ENCODE measurements at places on chromosomes 12 and 14.
A peak's percentile ranks its signal among the peaks of the same experiment; 100 is the strongest.

DNA sequence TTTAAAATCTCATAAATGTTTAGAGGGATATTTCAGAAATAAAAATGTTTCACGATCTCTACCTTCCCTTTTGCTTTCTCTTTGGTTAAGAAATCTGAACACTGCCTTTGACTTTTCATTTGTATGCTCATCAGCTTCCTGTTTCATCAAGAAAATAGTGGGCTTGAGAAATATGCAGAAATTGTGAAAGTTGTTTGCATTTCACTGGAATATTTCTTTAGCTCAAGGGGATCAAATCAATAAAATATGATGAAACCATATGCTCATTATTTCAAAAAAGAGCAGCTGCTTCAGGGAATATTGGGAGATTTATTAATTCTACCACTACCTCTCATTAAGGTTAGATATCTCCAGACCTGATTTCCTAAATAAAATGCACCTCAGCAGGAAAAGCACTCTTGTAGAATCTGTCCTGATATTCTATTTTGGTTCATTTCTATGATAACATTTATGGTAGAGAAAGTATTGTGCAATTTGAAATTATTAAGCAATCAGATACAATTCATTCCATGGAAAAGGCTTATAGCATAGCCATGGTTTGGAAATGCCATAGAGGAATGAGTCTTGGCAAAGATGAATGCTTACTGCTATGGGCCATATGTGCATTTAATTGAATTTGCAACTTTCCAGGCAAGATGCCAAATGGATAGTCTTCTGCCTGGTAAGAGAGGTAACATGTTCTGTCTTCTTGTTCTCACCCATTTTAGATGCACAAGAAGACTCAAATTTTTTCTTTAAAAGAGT, 212.6 kb upstream of the SLC16A7 start:
- DNase-seq, result no peak

- no peak for DNase-seq
Observed at GRCh38 chr14:27223906-27224305, 626.1 kb upstream of the NOVA1 start.

DNA sequence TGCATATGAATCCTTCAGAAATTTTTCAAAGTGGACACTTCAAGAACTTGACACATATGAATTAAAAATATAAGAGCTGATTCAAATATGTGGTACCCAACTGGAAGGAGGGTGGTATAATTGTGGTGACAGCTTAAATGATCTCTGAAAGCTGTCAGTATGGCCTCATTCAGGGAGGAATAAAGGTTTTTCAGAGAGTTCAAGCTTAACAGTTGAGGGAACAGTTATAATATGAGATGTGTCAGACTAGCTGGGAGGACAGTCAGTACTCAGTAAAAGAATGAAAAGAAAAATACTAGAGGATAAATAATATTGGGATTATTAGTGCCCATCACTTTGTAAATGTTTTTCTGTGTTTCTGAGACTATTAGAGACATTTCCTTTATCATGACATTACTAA, 277.5 kb downstream of the RASSF9 start:
- DNase-seq, result no peak

DNA sequence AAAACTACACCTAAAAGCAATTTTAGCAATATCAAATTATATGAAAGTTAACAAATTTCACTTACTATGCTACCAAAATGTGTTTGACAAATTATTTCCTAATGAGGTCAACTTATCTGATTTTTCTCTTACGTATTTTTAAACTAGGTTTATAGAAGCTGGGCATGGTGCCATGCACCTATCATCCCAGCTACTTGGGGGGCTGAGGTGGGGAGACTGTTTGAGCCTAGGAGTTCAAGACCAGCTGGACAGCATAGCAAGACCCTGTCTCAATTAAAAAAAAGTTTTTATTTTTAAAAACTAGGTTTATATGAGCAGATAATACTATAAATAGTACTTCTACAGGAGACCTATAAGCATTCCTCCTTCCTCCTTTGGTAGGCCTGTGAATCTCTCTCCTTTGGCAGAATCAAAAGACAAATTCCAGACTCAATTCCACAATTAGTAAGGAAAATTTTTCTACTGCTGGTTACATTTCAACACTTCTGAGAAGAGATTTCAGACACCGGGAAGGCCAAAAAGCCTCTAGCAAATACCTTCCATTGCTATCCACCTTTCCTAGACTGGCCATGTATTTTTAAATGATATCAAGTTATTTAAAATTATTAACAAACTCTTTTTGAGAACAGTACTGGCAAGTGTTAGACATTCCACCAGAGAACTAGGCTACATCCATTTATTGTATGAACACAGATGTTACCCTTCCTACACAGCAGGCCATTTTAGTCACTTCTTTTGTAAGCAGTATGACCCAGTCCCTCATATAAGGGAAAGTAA, 34.4 kb downstream of the CDK17 start:
- DNase-seq, result no peak

DNA sequence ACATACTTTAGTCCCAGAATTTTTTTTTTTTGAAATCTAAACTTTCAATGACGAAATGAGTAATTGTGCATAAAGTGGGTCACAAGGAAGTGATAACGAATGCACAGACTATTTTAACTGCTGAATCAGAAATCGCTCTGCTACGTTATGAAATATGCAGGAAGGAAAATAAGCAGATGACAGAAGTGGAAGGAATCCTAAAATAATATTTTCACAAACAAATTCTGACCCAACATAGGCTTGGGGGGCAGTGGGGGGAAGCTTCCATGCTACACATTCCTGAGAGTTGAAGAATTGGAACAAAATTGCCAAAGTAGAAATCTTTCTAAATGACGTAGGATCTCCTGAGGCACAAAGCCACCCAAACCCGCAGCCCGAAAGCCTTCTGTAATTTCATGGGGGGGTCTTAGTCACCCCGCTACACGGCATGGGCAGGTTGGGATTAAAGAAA, 89.6 kb downstream of the ARF6 start:
- no peak for DNase-seq

GRCh38 chr12:116620124-116620491, 60.9 kb downstream of the MAP1LC3B2 start:
- DNase-seq, result no peak

DNA sequence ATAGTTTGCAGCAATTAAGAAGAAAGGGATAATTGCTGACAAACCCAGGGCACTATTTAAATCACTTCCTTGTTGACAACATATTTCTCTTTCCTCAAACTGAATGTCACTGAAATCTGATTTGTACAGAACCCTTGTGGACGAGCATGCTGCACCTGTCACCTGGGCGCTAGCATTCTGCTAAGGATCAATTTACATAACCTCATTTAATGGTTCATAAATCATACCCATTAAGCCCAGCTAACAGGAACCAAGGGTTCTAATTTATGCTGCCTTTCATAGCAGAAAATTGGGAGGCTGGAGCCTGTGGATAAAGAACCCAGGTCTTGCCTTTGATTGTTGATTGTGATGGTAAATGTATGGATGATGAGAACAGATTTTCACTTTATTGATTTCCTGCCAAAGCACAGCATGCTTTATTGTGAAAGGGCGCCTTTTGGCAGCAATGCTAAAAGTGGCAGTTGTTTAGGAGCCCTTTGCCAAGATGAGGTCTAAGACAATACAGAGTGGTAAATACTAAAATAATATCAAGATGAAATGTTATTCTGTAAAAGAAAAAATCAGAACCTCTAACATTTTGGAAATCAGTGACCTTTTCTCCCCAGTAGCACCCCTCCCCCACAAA, 95.4 kb downstream of the NKX2-1 start:
- peak; percentile 100 for DNase-seq

- no peak for DNase-seq
Observed at GRCh38 chr12:1937481-1938224, 19.2 kb upstream of the CACNA2D4 start.

GRCh38 chr14:96053600-96054381, 14.6 kb downstream of the C14orf132 start:
- DNase-seq, result no peak

GRCh38 chr12:24600996-24601395, 347.9 kb downstream of the BCAT1 start:
- DNase-seq, result no peak

DNA sequence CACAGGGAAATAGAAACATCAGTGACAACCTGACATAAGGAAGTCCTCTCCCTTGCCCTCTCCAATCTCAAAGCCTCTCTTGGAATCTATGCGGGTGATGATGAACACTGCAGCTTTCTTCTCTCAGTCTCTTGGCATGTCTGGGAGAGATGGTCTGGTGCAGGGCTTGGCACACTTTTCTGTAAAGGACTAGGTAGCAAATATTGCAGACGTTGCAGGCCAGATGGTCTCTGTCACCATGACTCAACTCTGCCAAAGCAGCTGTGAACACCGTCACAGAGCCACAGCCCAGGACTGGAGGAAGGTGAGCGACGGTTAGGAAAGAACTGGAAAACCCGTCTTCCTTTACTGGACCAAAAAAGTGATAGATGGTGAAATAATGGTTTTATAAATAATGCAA, 591.0 kb upstream of the TMEM132C start:
- DNase-seq, result no peak

GRCh38 chr14:97517566-97518234, 720.5 kb downstream of the VRK1 start:
- no peak for DNase-seq

- DNase-seq, result no peak
Observed at GRCh38 chr14:104101086-104101621, 15.7 kb downstream of the ASPG start.

DNA sequence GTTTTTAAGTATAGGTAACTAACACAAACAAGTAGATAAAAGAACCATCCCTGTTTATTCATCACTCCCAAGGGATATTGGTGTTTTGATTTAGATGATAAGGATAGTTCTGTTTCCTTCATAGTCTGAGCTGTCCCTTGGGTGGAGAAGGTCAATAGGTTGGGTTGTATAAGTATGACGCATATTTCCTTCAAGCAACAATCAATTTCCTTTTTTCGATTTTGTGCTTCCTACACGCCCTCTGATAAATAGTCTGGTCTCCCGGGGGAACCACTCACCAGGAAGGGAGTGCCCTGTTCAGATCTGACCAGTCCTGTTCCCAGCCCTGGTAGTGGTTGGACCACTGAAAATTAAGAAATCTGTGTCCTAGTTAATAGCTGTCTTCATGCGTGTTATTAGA, 378.8 kb upstream of the FAR2 start:
- DNase-seq, result no peak

- DNase-seq, result no peak
Observed at GRCh38 chr12:30041096-30041495, 257.4 kb upstream of the TMTC1 start.

DNA sequence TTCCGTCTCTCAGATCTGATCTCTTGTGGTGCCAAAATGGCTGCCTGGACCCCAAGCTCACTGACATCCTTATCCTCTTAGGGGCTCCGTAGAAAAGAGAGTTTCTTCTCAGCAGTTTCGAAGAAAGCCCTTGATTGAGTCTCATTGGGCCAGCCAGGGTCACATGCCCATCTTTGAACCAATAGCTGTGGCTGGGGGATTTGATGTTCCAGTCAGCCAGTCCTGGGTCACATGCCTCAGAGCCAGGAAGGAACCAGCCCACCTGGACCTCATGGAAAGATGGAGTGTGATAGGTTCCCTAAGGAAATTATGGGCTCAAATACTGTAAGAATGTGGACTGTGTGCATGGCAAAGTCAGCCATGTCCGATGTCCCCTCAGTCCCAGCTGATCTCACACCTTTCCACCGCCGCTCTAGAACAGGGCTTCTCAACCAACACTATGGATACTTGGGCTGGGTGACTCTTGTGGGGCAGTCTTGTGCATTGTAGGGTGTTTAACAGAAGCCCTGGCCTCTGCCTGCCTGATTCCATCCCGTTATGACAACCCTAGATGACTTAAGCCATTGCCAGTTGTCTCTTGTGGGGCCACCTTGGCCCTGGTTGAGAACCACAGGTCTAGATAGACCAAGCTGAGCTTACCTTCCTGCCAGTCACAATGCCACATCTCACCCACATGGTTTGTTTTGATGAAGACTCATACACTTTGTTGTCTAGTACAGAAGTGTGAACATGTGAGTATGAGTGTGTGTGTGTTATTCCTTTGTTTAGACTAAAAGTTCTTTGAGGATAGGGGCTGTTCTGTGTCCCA, 163.9 kb downstream of the ADGRD1 start:
- no peak for DNase-seq

- no peak for DNase-seq
Observed at GRCh38 chr14:106442857-106443256, 916.5 kb downstream of the TMEM121 start.

GRCh38 chr12:92928421-92928961, 604 bp downstream of the EEA1 start:
- DNase-seq, result peak; percentile 36

DNA sequence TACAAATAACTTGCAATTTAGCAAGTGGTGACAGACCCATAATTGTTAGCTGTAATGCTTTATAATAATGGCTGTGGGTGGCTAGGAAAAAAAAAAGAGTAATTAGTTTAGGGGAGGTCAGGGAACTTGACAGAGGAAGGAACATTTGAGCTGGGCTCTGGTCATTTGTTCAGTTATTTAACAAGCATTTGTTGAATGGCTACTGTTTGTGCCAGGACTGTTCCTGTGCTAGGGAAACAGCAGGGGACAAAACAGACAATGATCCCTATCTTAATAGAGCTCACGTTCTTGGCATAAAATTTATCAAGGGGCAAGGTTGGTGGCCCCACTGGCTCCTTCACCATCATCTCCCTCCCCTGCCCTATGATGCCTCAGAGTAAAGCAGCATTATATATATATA, 18.5 kb downstream of the CHST11 start:
- no peak for DNase-seq

- DNase-seq, result peak; percentile 94
Observed at GRCh38 chr14:50452296-50452695, 55.6 kb upstream of the CDKL1 start.

DNA sequence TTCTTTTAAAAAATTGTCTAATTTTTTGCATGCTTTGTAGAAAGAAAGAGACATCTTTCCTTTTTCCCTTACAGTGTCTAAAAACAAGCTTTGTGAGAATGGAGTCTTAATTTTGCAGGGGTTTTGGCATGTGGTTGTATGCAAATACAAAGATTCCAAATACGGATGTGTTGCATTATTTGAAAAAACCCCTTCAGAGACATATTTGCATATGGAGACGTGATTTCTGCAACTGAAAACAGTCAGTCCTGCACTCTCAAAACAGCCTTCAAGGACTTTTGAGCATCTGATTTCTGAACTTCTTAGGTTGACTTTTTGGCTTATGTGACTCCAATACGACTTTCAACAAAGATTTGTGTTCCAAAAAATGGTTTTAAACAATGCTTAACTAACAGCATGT, 7.8 kb downstream of the IRAK3 start:
- DNase-seq, result no peak

GRCh38 chr14:89833120-89833532, 121.4 kb downstream of the EFCAB11 start:
- no peak for DNase-seq

GRCh38 chr12:88716240-88716639, 136.0 kb upstream of the KITLG start:
- no peak for DNase-seq

GRCh38 chr12:127223731-127224130, 1043.2 kb upstream of the TMEM132C start:
- DNase-seq, result no peak

- DNase-seq, result peak; percentile 25
Observed at GRCh38 chr12:104680070-104680469, 223.3 kb downstream of the CHST11 start.

- DNase-seq, result peak; percentile 19
Observed at GRCh38 chr14:55122440-55122986, 6.5 kb upstream of the LGALS3 start.

- no peak for DNase-seq
Observed at GRCh38 chr12:68515793-68516192, 94.9 kb upstream of the RAP1B start.
